ENCODE measurements at places on chromosomes 7 and 10.

DNA sequence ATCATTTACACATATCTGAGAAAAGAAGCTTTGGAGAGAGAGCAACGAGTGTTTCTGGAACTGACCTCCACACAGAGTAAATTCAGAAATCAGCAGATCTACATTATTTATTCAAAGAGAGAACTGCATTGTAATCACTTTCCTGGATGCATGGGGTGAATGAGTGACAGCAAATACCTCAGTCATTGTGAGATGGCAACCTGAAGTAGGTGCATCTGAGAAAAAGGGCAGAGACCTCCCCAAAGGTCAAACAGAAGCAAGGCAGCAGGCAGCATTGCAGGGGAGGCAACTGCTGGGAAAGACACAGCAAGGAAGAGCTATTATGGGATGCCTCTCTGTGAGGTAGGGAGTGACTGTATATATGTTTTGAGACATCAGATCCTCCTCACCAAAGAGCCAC lies 26.5 kb upstream of the SMIM30 start:
- no peak for DNase-seq

DNA sequence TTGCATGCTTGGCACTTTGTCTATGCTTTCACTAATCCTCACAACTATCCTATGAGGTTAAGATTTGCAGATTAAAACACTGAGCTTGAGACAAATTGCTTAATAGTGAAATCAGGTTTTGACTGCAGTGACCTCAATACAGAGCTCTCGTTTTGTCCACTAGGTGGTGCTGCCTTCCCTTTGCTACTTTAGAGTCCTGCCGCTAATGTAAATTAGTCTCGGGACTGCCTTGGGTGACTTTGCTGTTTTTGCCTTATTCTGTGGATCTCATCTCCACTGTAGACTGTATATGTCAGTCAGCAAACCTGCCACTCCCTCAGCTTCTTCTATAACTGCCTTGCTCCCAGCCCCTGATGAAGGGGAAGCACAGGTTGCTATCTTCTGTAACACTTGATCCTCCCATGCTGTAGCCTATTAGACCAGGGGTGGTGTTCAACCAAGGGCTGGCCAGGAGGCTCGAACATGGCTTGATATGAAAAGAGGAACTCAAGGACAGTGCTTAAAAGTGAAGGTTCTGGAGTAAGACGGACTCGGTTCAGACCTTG lies 26.0 kb downstream of the ASB4 start:
- no peak for DNase-seq

DNA sequence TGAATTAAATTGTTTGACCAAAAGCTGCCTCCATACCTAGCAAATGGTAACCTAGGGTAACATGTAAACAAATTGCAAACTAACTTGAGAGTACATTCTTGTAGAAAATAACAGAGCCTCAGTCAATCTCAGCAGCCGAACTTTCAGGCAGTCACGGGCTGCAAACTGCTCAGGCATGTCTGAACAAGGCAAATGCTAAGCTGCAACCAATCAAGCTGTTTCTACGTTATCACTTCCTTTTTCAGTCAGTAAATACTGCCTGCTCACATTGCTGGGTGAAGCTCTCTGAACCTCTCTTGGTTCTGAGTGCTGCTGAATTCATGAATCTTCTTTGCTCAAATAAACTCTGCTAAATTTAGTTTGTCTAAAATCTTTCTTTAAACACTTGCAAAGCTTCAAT lies 1212.4 kb downstream of the SORCS1 start:
- no peak for DNase-seq

GRCh38 chr10:132738454-132739224 lies 47.3 kb downstream of the NKX6-2 start:
- DNase-seq = no peak

DNA sequence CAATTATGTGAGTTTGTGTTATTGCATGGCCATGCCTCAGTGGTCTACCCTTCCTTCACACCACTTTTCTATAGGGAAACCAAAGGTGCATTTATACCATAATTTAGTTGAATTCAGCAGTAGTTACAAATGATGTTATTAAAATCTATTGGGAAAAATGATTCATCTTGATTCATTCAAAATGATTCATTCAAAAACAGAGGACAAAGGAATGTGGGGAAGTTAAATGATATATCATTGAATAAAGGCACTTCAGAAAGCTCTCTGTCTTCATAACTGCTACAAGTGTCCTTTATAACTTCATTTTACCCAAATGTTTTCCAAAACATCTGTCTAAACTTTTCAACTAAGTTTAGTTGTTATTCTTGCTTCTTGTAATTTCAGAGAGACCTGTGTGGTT lies 722.9 kb downstream of the GRM8 start:
- no peak for DNase-seq

DNA sequence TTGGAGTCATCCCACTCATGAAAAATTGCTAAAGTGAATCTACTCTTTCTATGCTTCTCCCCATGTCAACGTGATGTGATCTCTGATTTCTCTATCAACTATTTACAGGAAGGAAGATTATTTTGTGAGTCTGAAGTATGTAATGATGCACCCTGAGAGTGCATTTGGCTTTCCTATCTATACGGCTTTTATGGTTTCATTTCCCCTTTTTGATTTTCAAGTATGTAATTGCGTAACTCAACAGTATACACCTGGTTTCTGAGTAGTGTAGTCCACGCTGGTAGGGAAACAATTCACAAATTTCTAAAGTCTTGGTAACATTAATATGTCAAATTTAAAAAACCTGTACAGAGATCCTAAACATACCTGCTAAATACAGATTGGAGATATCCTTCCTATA lies 194.7 kb upstream of the SEMA3A start:
- no peak for DNase-seq

DNA sequence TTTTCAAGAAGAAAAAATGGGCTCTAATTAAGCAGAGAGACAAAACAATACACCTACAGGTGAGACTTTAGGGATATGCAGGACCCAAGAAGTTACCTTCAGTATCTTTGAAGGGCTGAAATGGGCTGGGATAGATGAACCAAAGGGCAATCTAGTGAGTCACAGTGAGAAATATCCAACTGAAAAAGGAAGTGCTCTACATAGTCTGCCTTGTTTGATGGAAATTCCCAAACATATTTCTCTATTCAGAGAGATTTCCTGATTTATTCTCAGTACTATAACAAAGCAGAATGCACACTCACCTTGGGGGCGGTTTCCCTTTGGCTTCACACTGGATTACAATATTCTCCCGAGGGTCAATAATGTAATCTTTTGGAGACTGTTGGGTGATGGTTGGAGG lies 104.1 kb upstream of the LAMB4 start:
- DNase-seq = no peak

DNA sequence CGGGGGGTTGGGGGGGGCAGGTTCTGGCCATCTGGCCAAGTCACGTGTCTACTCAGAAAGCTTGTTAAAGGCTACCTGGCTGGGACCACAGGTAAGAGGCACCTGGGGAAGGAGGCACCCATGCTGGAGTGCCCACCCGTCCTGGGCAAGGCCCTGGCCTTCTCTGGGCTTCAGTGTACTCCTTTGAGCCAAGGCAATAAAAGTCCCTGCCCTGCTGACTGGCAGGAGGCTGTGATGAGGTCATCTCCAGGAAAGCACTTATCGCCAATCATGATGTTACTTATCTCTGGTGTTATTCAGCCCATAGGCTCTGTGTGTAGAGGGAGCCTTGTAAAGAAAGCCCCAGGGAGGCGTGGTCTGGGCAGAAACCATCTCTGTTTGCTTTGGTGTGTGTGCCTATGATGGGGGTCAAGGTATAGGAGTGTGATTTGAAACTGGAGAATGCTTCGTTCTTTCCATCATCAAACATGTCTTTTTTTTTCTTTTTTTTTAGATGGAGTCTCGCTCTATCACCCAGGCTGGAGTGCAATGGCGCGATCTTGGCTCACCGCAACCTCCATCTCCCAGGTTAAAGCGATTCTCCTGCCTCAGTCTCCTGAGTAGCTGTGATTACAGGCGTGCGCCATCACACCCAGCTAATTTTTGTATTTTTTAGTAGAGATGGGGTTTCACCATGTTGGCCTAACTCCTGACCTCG lies 2.5 kb upstream of the CLDN4 start:
- no peak for DNase-seq

GRCh38 chr7:47954231-47954911 lies 6.1 kb upstream of the PKD1L1 start:
- DNase-seq = no peak

- DNase-seq = no peak
Measured at GRCh38 chr10:70742537-70743429, 42.4 kb downstream of the TBATA start.

- DNase-seq = no peak
Measured at GRCh38 chr10:99711129-99711719, 20.7 kb downstream of the COX15 start.

GRCh38 chr7:53993224-53993623 lies 549.0 kb upstream of the VSTM2A start:
- no peak for DNase-seq

DNA sequence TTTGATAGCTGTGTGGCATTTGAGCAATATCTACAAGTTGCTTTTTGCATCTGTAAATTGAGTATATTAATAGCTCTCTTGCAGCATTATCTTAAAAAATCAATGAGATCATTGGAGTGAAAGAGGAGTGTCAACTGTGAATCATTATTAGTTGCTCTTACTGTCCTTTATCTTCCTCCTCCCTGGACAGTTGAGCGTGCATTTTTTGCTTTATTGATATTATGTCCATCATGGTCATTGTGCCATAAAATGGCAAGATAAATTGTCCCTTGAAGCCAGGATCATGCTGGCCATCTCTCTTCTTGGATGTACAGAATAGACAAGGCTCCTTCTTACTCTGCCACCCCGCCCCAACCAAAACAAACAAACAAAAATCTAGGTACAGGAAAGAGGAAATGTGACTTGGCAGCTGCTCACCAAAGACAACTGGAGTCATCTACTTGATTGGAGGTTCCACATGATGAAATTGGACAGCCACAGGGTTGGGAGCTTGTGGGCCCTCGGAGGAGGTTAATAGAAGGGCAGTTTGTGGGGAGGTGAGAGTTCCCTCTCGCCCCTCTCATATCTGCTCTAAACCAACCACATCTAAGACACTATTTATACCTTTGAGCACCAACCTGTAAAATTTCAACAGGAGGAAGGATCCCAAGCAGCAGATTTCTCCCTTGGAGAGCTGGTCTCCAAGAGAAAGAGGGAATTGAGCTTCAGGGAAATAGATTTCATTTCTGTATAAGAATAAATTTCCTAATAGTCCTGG lies 252.7 kb downstream of the SKIDA1 start:
- no peak for DNase-seq

GRCh38 chr7:155164316-155164715 lies 94.2 kb downstream of the HTR5A start:
- no peak for DNase-seq

DNA sequence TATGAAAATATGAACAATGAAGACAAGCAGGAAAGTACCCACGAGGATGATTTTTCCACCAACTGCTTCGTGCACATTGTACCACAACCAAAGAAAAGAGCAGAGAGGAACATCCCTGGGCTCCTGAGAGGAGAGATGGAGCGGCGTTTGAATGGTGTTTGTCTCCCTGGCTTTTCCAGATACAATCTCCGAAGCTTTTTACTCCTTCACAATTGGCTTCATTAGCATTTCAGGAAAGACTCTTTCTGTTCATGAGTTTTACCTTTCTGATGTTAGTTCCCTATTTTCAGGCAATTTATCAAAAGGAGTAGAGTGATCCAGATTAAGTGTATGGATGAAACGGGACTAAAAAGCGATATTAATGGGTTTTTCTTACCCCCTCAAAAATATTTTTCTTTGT lies 49.3 kb downstream of the LYZL2 start:
- no peak for DNase-seq

DNA sequence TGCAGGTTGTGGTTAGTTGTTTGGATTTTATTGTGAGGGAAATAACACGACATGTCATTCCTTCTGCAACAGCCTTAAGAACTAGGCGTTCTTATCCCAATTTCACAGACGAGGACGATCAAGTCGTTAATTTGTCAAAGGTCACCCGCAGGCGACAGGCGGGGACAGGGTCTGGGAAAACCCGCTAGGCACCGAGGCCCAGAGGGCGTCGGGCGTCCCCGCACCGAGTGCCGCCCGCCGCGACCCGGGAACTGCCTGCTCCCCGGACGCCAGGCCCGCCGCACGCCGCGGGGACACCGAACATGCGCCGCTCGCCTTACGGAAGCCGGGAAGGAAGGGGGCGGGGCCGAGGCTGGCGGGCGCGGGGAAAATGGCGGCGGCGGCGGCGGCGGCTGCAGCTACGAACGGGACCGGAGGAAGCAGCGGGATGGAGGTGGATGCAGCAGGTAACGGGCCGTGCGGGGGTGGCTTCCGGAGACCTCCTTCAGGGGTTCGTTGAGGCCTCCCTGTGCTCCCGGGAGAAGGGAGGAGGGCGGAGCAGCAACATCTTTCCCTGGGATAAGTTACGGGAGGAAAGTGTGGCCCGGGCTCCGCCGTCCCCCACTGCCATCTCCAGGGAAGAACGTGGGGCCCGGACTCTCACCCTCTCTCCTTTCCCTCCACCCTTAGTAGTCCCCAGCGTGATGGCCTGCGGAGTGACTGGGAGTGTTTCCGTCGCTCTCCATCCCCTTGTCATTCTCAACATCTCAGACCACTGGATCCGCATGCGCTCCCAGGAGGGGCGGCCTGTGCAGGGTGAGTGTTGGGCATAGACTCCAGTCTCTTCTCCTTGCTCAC lies at the start of gene COPS6:
COPS6 (plus strand) TSS at position 349 of the 837 bp plus-strand sequence; CDS start at position 371, 22 bp downstream.
- peak; percentile 63 for DNase-seq

DNA sequence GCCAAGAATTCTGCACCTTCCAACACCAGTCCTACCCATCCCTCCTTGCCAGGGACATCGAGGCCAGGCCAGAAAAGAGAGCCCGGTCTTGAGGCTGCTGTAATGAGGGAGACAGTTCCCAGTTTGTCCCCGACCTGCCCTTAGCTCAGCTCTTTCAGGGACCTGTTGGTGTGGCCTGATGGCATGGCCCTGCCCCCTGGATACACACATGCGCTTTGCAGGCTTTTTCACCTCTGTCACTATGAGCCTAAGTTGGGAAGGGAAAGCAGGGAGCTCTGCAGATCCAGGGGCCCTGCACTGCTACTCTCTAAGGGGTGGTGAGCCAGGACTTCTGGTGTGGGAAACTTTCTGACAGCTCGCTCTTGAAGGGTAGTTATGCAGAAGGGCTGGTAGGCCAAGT lies 2.1 kb downstream of the SCD start:
- DNase-seq = no peak

GRCh38 chr10:62088786-62089185 lies 179.9 kb downstream of the RTKN2 start:
- DNase-seq = no peak

GRCh38 chr7:75575488-75576121 lies 83.5 kb downstream of the SPDYE5 start:
- no peak for DNase-seq

GRCh38 chr10:124232686-124233545 lies 139.5 kb upstream of the CHST15 start:
- DNase-seq = no peak

DNA sequence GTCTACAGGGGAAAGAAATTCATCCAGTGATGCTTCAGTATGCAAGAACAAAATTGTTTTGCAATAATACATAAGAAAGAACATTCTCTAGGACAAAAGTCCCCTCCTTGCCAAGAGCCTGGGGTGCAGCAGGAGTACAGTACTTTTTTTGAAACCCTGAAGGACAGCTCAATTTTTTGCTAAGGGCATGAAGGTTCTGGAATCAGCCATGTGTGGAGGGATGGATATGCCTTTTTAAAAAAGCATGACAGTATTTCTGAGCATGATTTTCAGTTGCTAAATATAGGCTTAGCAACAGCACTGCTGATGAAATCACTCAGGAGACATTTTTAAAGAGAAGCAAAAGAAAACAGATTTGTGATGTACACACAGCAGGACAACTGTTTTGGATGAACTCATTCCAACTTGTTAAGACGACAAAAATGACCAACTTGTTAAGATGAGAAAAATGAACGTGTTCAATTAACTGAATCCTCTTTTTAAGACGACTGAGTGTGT lies 39.3 kb downstream of the HBP1 start:
- DNase-seq = no peak
